ENCODE measurements at places on chromosomes 12 and 14.

GRCh38 chr14:33352821-33353220 lies 414.1 kb downstream of the NPAS3 start:
- no peak for DNase-seq

- no peak for DNase-seq
Measured at GRCh38 chr14:90278199-90279175, 22.1 kb downstream of the PSMC1 start.

DNA sequence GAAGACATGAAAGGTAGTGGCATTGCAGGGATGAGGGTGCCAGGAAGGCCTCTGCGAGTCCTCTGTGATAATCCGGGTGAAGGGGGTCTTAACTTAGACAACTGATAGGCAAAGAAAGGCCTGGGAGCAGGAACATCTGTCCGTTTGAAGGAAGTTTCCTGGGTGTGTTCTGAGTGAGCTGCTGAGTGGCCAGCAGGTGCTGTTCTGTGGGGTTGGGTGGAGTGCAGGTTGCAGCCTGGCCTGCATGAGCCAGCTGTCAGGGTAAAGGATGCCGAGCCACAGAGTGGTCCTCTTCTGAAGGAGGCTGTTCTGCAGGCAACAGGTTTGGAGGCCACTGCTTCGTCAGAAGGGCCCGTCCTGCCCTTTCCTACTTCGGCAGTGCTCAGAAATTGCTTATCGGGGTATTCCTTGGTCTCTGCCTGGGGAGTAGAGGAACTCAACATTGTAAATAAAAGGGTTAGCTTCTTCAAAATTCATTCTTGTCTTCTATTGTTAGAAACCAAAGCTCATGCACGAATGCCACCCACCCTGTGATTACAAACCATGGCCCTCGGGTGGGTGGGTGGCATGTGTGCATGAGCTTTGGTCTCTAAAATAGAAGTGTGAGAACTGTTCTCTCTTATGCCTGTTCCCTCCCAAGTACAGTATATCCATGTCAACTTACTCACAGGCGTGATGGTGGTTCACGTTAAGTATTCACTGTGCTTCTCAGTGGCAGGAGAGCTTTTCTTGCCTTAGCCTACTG lies 118.9 kb downstream of the CHST11 start:
- no peak for DNase-seq

GRCh38 chr12:58341791-58342190 lies 400.4 kb downstream of the ATP23 start:
- no peak for DNase-seq

DNA sequence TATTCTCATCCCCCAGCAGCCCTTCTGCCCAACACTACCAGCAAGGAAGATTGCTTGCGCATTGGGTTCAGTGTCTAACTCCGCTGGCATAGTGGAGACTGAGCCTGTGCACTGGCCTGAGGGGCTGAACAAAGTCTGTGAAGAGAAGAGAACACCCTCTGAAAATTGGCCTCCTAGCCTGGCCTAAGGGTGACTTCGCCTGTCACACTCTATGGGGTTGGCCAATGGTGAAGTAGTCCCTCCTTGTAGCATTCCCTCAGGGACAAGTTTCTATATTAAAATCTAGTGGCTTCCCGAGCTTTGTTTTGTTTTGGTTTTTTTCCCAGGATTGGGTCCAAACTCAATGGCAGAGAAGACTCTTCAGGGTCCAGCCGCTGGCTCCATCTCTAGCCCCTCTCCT lies 49.1 kb upstream of the DAAM1 start:
- DNase-seq: no peak

GRCh38 chr12:101957252-101957959 lies 80.0 kb downstream of the DRAM1 start:
- no peak for DNase-seq
